ENCODE measurements at places on chromosomes 7 and 10. TPM values are rescaled to one million over a fixed set of nuclear protein-coding genes. Genes with fewer than 3 reads are reported as not detected.

- H3K36me3 ChIP-seq, result no peaks in the 10 kb centered on the region
Observed at GRCh38 chr10:6119962-6120361, 31.1 kb downstream of the RBM17 start.

GRCh38 chr10:70425096-70425495, 16.4 kb downstream of the NODAL start:
- no peak overlapping the region for H3K4me3 ChIP-seq
- no peaks in the 10 kb centered on the region for H3K27me3 ChIP-seq
- no peak overlapping the region for H3K27ac ChIP-seq

DNA sequence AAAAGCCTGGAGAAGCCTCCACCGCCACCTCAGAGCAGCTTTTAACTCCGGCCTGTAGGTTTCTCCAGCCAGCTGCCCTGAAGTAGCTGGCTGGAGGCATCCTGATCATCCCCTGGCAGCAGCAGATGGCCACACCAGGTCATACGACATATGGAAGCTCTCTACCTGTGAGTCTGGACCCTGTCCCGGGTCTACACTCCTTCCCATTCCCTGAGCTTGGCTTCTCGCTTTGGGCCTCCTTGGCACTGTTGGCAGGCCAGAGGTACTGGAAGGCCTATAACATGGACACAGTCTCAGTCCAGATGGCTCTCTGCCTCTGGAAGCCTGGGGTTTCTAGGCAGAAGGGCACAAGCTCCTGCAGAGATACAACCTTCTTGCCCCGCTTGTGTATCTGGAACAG, 43.5 kb upstream of the TRIM8 start:
- H3K4me1 ChIP-seq, result no peaks in the 10 kb centered on the region
- no peak overlapping the region for H3K27ac ChIP-seq
- no peaks in the 10 kb centered on the region for H3K36me3 ChIP-seq
- DNase-seq, result no peak
- H3K27me3 ChIP-seq, result no peaks in the 10 kb centered on the region

DNA sequence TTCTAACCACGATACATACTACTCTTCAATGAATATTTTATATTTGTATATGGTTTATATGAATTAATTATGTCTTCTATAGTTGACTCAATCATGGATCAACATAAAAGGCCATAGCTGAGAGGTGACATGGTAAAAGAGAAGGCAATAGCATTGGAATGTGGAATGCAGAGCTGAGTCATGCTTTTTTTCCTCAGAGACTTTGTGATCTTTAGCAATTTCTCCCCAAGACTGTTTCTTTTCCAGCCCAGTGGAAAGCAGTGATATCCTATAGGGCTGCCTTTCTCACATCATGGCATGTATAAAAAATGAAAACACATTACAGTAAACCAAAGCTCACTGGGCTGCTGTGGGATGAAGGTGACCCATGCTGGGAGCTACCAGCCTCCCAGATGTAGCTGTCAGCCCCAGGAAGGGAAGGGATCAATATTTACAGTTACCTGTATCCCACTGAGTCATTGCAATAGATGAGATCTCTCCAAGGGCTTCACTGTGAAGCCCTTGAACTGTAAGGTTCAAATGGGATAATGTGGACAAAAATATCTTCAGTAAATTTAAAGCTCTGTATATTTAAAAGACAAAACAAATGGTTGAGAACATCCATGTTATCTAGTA, 30.2 kb downstream of the SLC39A12 start:
- H3K4me3 ChIP-seq, result no peak overlapping the region
- no peaks in the 10 kb centered on the region for H3K4me1 ChIP-seq
- no peak for DNase-seq

- peak; percentile 9 for DNase-seq
- H3K36me3 ChIP-seq, result no peaks in the 10 kb centered on the region
- H3K4me1 ChIP-seq, result no peaks in the 10 kb centered on the region
- no peaks in the 10 kb centered on the region for H3K27me3 ChIP-seq
- H3K27ac ChIP-seq, result no peak overlapping the region
Observed at GRCh38 chr10:86653379-86653778, 968 bp upstream of the OPN4 start.

GRCh38 chr7:132383962-132384361, 192.3 kb downstream of the PLXNA4 start:
- H3K4me3 ChIP-seq, result no peak overlapping the region
- H3K27ac ChIP-seq, result no peak overlapping the region
- no peak for DNase-seq
- no peaks in the 10 kb centered on the region for H3K36me3 ChIP-seq
- no peaks in the 10 kb centered on the region for H3K27me3 ChIP-seq

- no peak overlapping the region for H3K27ac ChIP-seq
- no peaks in the 10 kb centered on the region for H3K4me1 ChIP-seq
- H3K36me3 ChIP-seq, result no peaks in the 10 kb centered on the region
- no peak overlapping the region for H3K4me3 ChIP-seq
Observed at GRCh38 chr7:148856891-148857290, 27.2 kb downstream of the EZH2 start.

- DNase-seq, result no peak
- H3K27me3 ChIP-seq, result no peaks in the 10 kb centered on the region
- H3K36me3 ChIP-seq, result no peaks in the 10 kb centered on the region
- H3K4me1 ChIP-seq, result no peaks in the 10 kb centered on the region
Observed at GRCh38 chr10:114316744-114317143, 77.7 kb downstream of the VWA2 start.

DNA sequence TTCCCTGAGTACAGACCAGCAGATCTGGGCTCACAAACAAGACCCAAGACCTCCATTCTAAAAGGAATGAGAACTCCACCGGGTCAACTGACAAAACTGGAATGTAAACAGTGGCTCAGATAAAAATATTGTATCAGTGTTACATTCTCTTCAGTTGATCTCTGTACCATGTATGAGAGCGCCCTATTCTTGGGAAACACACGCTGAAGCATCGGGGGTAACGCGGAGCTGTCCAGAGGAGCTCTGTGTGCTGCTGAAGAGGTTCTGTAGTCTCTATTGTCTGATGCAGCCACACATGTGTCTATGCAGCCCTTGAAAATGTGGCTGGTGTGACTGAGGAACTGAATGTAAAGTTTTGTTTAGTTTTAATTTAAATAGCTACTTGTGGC, 39.7 kb downstream of the HIPK2 start:
- H3K27ac ChIP-seq, result peak overlapping the region; percentile 67
- no peak overlapping the region for H3K4me3 ChIP-seq
- H3K4me1 ChIP-seq, result peaks cover 14% of the 10 kb centered on the region

DNA sequence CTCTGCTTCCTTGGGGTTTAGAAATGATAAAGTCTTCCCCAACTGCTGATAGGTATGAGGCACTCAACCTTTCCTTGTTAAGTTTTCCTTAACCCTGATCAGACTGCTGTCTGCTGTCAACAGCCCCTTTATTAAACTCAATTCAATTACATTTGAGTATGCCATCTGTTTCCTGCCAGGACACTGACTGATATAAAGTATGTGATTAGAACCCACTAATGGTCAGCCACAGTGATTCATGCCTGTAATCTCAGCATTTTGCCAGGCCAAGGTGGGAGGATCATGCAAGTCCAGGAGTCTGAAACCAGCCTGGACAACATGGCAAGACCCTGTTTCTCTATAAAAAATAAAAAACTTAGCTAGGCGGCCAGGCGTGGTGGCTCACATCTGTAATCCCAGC, 18.1 kb downstream of the BAZ1B start:
- H3K36me3 ChIP-seq, result peaks cover 8% of the 10 kb centered on the region
- no peaks in the 10 kb centered on the region for H3K27me3 ChIP-seq
- no peak overlapping the region for H3K4me3 ChIP-seq
- H3K4me1 ChIP-seq, result no peaks in the 10 kb centered on the region

GRCh38 chr7:158757404-158757989, 52.9 kb upstream of the NCAPG2 start:
- no peak overlapping the region for H3K4me3 ChIP-seq
- H3K36me3 ChIP-seq, result peaks cover 14% of the 10 kb centered on the region
- no peak overlapping the region for H3K27ac ChIP-seq
- no peaks in the 10 kb centered on the region for H3K4me1 ChIP-seq

- H3K36me3 ChIP-seq, result no peaks in the 10 kb centered on the region
- no peak for DNase-seq
- no peaks in the 10 kb centered on the region for H3K27me3 ChIP-seq
- no peaks in the 10 kb centered on the region for H3K4me1 ChIP-seq
- H3K27ac ChIP-seq, result no peak overlapping the region
Observed at GRCh38 chr10:45063591-45064231, 63.0 kb downstream of the ZNF22 start.

GRCh38 chr7:896346-897075, 20.2 kb downstream of the GET4 start:
- no peak overlapping the region for H3K27ac ChIP-seq
- H3K4me1 ChIP-seq, result no peaks in the 10 kb centered on the region
- no peak overlapping the region for H3K4me3 ChIP-seq

DNA sequence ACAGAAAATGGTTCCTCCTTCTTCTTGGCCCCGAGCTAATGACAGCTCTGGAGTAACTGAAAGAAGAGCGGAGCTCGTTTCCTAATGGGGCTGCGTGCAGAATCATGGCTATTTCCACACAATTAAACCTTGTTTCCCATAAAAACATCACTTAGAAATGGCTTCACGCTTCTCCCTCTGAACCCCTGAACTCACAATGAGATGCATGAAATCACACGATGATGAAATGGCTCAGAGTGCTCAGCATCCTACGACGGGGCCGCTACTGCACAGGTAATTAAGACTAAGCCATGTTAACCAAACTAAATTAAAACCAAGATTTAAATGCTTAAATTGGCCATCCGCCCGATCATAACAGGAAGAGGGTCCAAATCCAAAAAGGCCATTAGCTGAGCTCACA, 80.0 kb upstream of the DNAAF5 start:
- no peak overlapping the region for H3K27ac ChIP-seq
- H3K27me3 ChIP-seq, result no peaks in the 10 kb centered on the region
- no peak overlapping the region for H3K4me3 ChIP-seq
- no peaks in the 10 kb centered on the region for H3K4me1 ChIP-seq
- H3K36me3 ChIP-seq, result no peaks in the 10 kb centered on the region

DNA sequence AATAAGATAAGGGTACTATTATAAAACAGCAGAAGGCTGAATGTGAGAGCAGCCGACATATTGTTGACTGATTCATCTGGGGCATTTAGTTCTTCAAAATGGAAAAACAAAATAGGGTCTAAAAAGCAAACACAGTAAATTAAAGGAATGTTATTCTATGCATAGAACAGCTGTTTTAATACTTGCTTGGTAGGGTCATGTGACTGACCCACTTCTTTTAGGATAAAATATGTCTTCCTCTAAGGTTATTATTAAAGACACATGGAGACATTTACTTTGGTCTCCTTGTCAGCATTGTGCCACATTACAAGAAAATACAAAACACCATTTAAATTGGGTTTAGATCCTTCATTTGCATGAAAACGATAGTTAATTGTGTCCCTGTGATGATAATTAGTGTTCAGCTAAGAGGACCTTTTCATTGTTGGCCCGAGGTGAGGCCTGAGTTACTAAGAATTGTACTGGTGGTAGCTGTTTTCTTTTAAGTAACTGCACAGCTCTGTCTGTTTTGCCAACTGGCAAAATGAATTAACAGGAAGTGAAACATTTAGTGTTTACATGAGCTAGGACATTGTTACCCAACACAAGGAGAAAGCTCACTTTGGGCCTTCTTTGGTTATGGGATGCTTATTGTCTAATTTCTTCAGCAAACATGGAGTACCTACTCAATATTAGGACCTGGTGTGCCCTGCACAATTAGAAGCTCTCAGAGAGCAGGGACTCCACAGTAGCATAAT, 764.4 kb downstream of the LRMDA start:
- H3K4me3 ChIP-seq, result no peak overlapping the region
- H3K4me1 ChIP-seq, result peaks cover 3% of the 10 kb centered on the region
- no peaks in the 10 kb centered on the region for H3K36me3 ChIP-seq
- no peak overlapping the region for H3K27ac ChIP-seq

- DNase-seq, result no peak
- H3K4me3 ChIP-seq, result no peak overlapping the region
- no peaks in the 10 kb centered on the region for H3K27me3 ChIP-seq
- no peaks in the 10 kb centered on the region for H3K36me3 ChIP-seq
- peaks cover 1% of the 10 kb centered on the region for H3K4me1 ChIP-seq
Observed at GRCh38 chr7:47690902-47691558, 109.1 kb upstream of the TNS3 start.

- no peaks in the 10 kb centered on the region for H3K36me3 ChIP-seq
- H3K27ac ChIP-seq, result no peak overlapping the region
- no peaks in the 10 kb centered on the region for H3K4me1 ChIP-seq
- DNase-seq, result no peak
- no peaks in the 10 kb centered on the region for H3K27me3 ChIP-seq
Observed at GRCh38 chr10:62946278-62946677, 130.1 kb upstream of the EGR2 start.

DNA sequence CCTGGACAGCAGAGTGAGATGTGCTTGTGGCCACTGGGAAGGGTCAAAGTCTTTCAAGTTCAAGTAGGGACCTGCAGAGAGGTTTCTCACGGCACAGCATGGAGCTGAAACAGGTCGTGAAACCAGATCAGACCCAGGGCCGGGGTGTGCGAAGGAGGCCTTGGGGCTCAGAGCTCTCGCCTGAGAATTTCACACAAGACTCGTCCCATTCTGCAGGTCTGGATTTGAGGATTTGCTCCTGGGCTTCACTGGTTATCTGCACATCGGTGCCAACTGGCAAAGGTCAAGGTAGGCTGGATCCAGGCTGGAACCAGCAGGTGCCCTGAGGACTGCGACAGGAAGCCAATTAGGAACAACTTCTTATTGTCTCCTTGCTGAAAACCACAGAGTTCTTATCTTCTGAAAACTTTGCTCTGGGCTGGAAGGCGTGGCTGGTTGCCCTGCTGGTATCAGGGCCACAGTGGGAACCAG, 24.0 kb upstream of the GTF2I start:
- DNase-seq, result no peak
- H3K36me3 ChIP-seq, result no peaks in the 10 kb centered on the region
- H3K4me3 ChIP-seq, result no peak overlapping the region
- H3K27me3 ChIP-seq, result no peaks in the 10 kb centered on the region

GRCh38 chr7:81645435-81645834, 124.4 kb downstream of the HGF start:
- H3K27me3 ChIP-seq, result no peaks in the 10 kb centered on the region
- peak; percentile 22 for DNase-seq
- no peaks in the 10 kb centered on the region for H3K4me1 ChIP-seq
- H3K27ac ChIP-seq, result no peak overlapping the region

DNA sequence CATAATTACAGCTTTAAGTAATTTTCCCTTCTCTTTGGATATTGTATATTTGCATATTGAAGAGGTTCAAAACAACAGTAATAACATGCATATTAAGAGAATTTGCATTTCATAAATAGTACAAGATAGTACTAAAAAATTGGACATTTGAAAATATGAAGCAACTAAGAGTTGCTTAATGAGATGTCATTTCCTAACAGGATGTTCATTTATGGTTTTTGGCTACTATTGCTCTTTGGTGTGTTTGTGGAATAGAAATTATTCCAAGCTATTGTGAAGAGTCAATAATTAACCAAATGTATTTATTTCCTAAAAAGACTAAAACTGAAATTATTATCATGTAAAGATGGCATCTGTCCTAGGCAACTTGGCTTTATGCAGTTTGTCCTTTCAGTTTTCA, 4.1 kb upstream of the SGCE start:
- H3K4me3 ChIP-seq, result no peak overlapping the region
- H3K36me3 ChIP-seq, result no peaks in the 10 kb centered on the region
- no peak for DNase-seq
- H3K4me1 ChIP-seq, result no peaks in the 10 kb centered on the region
- no peaks in the 10 kb centered on the region for H3K27me3 ChIP-seq
- H3K27ac ChIP-seq, result no peak overlapping the region

Gene ACTR3C
- 5.2 TPM for total RNA-seq

Gene DOCK4
- 94.3 TPM for total RNA-seq

Gene MAGI2
- total RNA-seq, result 17.9 TPM

Gene TFEC
- 7.4 TPM for total RNA-seq

Gene OGDH
- total RNA-seq, result 95.3 TPM

Gene ADAP1
- total RNA-seq, result 10.8 TPM

Gene GPER1
- total RNA-seq, result 11.2 TPM

Gene LEP
- total RNA-seq, result 0.97 TPM

Gene GALNT17
- 5.8 TPM for total RNA-seq

Gene NANOS1
- 1.9 TPM for total RNA-seq

Gene CNNM1
- total RNA-seq, result 0.30 TPM

Gene LRRC17
- total RNA-seq, result 30.5 TPM

Gene BTAF1
- 48.2 TPM for total RNA-seq

Gene FOXP2
- total RNA-seq, result 18.1 TPM

Data from aorta (tissue), 5 donors.